ENCODE measurements at places on chromosomes 2 and 18.

- no peak for DNase-seq
These were observed 11.0 kb downstream of the FASTKD2 start for GRCh38 chr2:206776432-206776831.

DNA sequence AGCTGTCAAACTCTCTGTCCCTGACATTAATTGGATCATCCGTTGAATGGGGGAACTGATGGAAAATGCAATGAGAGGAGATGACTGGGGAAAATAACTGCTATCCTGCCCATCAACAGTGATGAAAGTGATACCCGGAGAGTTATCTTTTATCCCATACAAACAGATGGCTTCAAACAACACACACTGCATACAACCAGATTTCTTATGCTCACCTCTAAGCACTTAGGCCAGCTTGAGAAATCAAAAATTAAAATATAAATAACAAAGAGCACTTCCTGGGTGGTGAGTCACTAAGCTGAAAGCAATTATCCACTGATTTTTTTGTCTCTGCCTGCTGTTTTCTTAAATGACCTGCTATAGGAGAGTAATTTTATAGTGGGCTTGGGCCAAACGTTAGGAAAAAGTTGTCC is 237.6 kb upstream of the RGPD4 start:
- DNase-seq: peak; percentile 86

- DNase-seq: no peak
These were observed 111.3 kb upstream of the TLK1 start for GRCh38 chr2:171271971-171272436.

DNA sequence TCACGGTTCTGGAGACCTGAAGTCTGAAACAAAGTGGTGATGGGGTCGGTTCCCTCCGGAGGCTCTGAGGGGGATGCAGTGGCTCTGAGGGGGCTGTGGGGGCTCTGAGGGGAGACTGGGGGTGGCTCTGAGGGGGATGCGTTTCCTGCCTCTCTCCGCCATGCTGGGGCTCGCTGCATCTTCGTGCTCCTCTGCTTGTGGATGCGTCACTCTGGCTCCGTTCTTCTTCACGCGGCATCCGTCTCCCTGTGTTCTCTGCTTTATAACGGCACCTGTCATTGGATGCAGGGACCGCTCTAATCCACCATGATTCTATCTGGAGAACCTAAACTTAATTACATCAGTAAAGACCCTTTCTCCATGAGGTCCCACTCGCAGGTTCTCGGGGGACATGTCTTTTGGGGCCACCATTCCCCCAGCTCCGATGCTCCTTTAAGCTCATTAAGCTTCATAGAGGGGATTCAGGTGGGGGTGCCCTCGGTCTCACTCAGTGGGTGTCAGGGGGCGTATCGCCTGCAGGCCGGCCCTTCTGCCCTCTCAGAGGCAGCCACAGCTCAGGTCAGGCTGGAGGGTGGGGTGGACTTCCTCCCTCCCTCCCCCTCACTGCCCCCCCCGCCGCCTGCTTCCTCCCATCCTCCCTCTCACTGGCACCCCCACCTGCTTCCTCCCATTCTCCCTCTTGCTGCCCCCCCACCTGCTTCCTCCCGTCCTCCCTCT is 18.4 kb downstream of the RTP5 start:
- DNase-seq: peak; percentile 26

DNA sequence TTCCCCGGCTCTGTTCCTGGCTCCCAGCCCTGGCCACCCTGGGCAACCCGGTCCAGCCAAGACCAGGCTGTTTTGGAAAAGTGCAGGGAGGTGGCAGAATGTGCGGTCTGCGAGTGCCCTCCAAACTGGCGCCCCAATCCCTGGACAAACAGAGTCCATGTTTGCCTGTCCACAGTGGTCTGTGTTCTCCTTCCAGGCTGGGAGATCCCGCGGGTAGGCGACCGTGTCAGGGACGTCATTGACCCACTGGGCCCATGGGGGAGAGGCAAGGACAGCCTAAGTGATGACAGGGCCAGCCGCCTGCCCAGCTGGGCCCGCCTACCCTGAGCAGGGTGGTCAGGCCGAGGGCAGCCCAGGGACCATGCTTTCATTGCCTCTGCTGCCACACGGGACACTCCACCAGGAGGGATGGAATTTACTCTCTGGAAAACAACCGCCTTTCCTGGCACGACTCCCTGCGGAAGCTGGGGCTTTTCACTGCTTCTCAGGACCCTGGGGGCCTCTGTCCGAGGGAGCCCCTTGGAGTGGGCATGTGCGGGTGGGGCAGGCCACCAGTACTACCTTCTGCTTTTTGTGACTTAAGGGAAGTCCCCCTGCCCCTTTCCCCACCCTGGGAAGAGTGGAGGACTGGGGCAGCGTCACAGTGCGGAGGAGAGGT is 20.1 kb downstream of the CYP26B1 start:
- DNase-seq: no peak

DNA sequence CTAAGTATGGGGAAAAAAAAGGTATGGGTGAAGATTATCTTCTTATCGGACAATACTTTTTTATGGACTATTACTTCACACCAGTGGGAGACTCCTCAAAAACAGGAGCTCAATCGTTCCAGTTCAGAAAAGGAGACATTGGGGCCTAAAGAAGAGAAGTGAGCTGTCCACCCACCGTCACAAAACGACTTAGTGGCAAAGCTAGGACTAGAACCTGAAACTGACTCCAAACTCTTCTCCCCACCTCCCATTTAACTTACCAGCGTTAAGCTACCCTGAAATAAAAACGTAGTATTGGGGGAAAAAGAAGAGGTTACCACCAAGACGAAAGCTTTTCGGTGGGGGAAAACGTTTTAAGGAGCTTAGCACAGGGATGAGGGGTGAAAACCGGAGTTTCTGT is 503 bp downstream of the GTF3C3 start:
- DNase-seq: no peak

DNA sequence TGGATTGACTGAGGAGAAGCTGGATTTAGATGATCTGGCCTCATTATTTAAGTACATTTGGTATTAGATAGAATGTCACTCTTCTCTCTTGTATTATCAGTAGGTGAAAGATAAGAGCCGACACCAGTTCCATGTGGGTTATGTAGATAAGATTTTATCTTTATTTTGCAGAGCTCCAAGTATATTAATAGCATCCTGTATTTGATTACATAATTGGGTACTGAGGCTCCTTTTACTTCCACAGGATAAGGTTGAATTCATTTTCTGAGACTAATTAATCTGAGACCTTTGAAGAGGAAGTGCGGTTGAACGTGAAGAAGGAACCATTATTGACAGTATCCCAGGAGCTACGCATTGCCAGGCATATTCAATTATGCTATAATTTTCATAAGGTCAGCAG is 32.8 kb upstream of the CD226 start:
- no peak for DNase-seq

GRCh38 chr2:110143982-110144381 is 28.4 kb upstream of the MALL start:
- no peak for DNase-seq

DNA sequence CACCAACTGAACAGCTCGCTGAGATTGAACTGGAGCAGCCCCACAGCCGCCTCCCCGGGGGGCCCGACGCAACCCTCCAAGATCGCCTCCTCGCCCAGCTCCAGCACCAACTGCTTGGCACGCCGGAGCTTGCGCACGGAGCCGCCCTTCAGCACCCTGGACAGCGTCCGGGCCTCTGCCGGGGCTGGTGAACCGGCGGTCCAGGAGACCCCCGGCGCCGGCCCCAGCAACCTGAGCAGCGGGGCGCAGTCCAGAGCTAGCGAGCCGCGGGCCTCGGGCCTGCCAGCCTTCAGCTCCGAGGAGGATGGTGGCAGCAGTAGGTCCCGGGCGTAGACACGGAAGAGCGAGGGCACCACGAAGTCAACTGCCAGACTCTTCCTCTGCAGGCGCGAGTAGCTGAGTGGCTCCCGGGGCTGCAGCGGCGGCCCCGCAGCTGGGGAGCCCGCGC is 1.2 kb downstream of the ALK start:
- no peak for DNase-seq

GRCh38 chr2:146576339-146577111 is 1268.3 kb upstream of the ACVR2A start:
- peak; percentile 85 for DNase-seq

- DNase-seq: no peak
These were observed 37.0 kb upstream of the MEP1B start for GRCh38 chr18:32152705-32153448.

DNA sequence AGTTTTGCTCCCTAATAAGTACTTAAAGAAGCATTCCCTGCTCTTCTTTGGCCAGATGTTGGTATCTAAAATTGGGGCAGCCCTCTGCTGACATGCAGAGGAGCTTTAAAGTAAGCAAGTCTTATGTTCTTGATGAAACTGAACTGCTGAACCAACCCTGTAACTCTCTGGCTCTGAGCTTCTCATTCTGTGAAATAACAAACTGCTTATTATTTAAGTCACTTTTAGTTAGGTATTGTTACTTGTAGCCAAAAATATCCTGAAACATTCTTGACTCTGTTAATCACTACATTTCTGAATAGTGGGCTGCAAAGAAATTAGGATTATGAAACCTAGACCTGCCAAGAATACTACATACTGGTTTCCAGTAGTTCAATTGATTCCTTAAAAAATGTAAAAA is 15.5 kb downstream of the PPP3R1 start:
- DNase-seq: no peak

DNA sequence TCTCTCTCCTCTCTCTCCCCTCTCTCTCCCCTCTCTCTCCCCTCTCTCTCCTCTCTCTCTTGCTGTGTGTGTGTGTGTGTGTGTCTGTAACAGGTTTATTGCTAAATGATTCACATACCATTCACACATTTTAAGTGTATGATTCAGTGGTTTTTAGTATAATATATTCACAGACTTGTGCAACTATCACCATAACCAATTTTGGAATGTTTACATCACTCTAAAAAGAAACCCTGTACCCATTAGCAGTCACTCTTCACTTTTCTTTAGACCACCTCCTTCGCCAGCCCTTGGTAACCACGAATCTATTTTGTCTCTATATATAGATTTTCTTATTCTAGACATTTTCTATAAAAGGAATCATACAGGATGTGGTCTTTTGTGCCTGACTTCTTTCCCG is 11.4 kb downstream of the THNSL2 start:
- DNase-seq: no peak

- no peak for DNase-seq
These were observed 80.5 kb downstream of the TMEM185B start for GRCh38 chr2:120142528-120143219.

GRCh38 chr2:15201009-15201408 is 360.1 kb downstream of the NBAS start:
- no peak for DNase-seq
